ENCODE measurements at places on chromosomes 5 and 9.

DNA sequence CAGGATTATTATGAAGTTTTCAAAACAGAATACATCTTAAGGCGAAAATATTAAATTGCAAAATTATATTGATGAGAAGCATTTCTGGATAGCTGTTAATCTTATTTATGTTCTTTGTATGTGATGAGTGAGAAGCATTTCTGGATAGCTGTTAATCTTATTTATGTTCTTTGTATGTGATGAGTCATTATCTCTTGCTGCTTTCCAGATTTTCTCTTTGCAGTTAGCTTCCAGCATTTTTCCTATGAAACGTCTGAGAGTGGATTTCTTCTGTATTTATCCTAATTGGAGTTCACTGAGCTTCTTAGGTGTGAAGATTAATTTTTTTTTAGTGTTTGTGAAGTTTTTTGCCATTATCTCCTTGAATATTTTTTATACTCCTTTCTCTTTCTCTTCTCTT is 8.2 kb downstream of the TMEM232 start:
- H3K27me3 ChIP-seq: no peaks in the 10 kb centered on the region
- no peaks in the 10 kb centered on the region for H3K4me1 ChIP-seq
- H3K4me3 ChIP-seq: no peak overlapping the region
- no peak overlapping the region for H3K27ac ChIP-seq
- no peaks in the 10 kb centered on the region for H3K36me3 ChIP-seq
- DNase-seq: no peak

DNA sequence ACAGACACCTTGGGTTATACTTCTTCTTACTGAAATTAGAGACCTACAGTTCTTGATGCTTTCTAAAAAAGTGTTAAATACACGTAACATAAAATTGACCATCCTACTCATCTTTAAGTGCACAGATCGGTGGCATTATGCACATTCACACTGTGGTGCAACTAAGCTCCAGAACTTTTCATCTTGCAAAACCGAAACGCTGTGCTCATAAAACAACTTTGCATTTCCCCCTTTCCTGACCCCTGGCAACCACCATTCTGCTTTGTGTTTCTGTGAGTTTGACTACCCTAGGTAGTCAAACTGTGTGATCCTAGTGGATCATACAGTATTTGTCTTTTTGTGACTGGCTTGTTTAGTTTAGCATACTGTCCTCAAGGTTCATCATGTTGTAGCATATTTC is 3.9 kb downstream of the MVB12B start:
- H3K4me1 ChIP-seq: peaks cover 43% of the 10 kb centered on the region
- no peaks in the 10 kb centered on the region for H3K27me3 ChIP-seq
- H3K27ac ChIP-seq: no peak overlapping the region

GRCh38 chr9:134210908-134211810 is 46.8 kb upstream of the RNU6ATAC start:
- H3K27ac ChIP-seq: no peak overlapping the region
- H3K36me3 ChIP-seq: no peaks in the 10 kb centered on the region
- H3K4me1 ChIP-seq: no peaks in the 10 kb centered on the region
- no peaks in the 10 kb centered on the region for H3K27me3 ChIP-seq

GRCh38 chr5:111227226-111227782 is 3.1 kb downstream of the CAMK4 start:
- DNase-seq: no peak
- H3K4me3 ChIP-seq: peak overlapping the region; percentile 96
- H3K36me3 ChIP-seq: no peaks in the 10 kb centered on the region
- peak overlapping the region; percentile 79 for H3K27ac ChIP-seq
- no peaks in the 10 kb centered on the region for H3K27me3 ChIP-seq

DNA sequence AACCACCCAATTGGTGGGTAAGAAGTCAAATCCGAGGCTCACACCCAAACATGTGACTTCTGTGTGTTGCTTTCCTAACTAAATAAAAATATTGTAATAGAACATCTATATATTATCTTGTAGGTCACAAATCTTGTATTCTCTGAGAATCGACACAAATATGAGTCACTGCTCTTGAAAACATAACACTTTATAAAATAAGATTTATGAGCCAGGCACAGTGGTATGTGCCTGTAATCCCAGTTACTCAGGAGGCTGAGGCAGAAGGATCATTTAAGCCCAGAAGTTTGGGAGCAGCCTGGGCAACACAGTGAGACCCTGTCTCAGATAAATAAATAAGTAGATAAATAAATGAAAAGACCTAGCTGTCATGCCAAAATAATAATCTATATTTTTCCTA is 624.1 kb downstream of the ANXA1 start:
- H3K27me3 ChIP-seq: no peaks in the 10 kb centered on the region
- no peak overlapping the region for H3K4me3 ChIP-seq
- H3K4me1 ChIP-seq: no peaks in the 10 kb centered on the region
- no peak overlapping the region for H3K27ac ChIP-seq
- no peaks in the 10 kb centered on the region for H3K36me3 ChIP-seq

- no peaks in the 10 kb centered on the region for H3K36me3 ChIP-seq
- H3K27me3 ChIP-seq: peaks cover 9% of the 10 kb centered on the region
- no peak overlapping the region for H3K27ac ChIP-seq
- no peaks in the 10 kb centered on the region for H3K4me1 ChIP-seq
Measured at GRCh38 chr9:72207278-72207677, 58.0 kb downstream of the GDA start.

- DNase-seq: no peak
- no peak overlapping the region for H3K27ac ChIP-seq
- no peaks in the 10 kb centered on the region for H3K4me1 ChIP-seq
- no peak overlapping the region for H3K4me3 ChIP-seq
- H3K27me3 ChIP-seq: peaks cover 3% of the 10 kb centered on the region
Measured at GRCh38 chr9:138075496-138075895, 197.9 kb downstream of the CACNA1B start.

DNA sequence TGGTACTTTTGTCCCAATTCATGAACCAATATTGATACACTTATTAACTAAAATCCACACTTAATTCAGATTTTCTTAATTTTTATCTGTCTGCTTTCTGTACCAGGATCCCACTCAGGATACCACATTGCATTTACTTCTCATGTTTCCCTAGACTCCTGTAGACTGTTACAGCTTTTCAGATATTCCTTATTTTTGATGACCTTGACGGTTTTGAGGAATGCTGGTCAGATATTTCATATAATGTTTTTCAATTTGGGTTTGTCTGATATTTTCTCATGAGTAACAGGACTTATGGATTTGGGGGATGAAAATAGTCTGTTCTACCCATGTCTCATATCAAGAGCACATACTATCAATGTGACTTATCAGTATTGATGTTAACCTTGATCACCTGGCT is 37.4 kb downstream of the PLPPR1 start:
- no peaks in the 10 kb centered on the region for H3K36me3 ChIP-seq
- no peaks in the 10 kb centered on the region for H3K27me3 ChIP-seq

DNA sequence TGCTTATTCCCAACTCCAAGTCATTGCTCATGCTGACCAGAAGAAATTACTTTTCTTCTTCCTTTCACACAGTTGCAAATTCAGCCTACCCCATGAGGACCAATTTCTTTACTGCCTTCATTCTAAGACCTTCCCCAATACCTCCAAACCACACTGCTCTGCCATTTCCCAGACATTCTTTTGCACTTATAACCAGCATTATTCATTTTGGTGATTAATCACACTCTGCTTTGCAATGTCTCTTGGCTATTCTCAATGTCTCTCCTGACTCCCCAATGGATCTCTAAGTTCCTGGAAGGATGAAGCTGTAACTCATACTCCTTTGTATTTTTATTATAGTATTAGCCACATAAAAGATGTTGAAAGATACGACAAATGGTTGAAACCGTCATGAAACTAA is 105.7 kb upstream of the RANBP3L start:
- H3K27ac ChIP-seq: no peak overlapping the region
- H3K36me3 ChIP-seq: no peaks in the 10 kb centered on the region
- DNase-seq: no peak
- H3K4me3 ChIP-seq: no peak overlapping the region
- no peaks in the 10 kb centered on the region for H3K4me1 ChIP-seq

DNA sequence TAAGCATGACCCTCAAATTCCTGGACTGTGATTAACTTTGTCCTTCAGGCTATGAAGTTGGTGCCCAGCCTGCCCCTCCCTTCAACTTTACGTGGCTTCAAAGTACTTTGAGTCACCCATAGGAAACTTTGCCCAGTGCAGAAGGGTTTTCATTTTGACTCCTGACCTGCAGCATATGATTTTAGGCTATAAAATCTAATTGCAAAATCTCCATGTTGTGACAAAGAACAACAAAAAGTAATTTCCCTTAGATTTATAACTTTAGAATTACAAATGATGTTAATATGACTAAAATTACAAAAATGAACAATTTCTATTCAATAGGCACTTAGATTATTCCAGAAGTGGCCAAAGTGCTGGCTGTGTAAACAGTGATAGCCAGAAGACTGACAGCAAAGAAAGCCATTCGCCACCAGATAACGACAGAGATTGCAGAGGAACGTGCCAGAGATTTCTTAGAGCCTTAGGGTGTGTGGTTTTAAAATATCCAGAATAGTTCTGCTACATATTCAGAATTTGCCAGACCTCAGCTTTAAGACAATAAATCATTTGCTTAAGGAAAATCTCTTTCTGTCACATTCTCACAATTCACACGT is 197.4 kb downstream of the SEMA5A start:
- no peaks in the 10 kb centered on the region for H3K27me3 ChIP-seq
- H3K27ac ChIP-seq: no peak overlapping the region
- H3K36me3 ChIP-seq: no peaks in the 10 kb centered on the region
- DNase-seq: no peak

DNA sequence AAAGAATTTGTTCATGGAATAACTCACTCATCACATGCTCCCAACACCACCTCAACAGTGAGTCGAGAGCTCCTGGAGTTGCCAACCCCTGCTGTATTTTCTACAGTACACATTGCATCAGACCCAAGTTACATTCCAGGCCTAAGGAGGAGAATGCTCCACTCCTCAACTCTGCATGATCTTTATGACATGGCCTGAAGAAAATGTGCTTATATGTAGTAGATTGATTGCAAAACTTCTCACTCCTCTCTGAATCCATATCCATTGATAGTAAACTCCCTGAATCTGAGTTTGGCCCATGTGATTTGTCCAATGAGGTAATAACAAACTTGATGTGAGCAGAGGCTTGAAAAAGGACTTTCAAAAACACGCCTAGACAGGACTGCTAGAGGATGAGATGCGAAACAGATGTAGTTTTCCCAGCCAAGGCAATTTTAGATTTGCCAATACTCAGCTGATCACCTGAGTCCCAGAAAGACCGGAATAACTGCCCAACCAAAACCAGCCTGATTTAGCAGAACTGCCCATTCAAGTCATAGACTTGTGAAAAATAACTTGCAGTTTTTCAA is 29.0 kb upstream of the PAPPA start:
- H3K27me3 ChIP-seq: no peaks in the 10 kb centered on the region
- H3K4me1 ChIP-seq: no peaks in the 10 kb centered on the region
- no peaks in the 10 kb centered on the region for H3K36me3 ChIP-seq
- no peak overlapping the region for H3K27ac ChIP-seq
- DNase-seq: no peak
- no peak overlapping the region for H3K4me3 ChIP-seq

DNA sequence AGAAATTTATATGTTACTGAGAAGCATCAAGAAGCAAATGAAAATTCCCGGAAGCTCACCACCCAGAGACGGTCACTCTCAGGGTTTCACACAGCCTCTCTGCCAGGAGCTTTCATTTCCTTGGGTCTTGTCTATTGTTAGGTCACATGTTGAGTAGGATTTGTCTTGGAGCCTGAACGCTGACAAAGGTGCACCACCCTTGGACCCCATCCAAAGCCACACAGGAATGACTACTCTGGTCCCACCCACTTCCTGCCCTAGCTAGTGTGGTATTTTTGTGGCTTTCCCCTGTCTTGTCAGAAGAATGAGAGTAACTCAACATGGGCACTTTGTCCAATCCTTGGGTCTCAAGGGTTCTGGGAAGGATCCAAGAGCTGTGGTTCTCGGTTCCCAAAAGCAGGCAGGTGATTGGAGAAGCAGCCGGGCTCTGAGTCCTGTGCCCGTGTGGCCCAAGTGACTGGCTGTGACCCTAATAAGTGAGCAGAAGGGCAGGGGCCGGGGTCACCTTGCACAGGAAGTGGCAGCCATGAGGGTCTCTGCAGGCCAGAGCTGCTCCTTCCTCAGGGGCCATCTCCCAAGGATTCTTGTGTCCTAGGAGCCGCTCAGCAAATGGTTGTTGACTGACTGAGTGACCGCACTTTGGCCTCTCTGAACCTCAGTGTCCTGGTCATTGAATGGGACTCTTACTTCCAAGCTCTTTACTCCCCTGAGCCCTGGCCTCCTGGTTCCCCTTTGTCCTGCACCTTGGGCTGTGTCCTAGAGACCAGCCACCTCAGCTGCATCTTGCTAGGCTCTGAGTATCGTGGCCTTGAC is 6.9 kb downstream of the FGD3 start:
- peak overlapping the region; percentile 55 for H3K4me3 ChIP-seq
- no peaks in the 10 kb centered on the region for H3K27me3 ChIP-seq
- DNase-seq: peak; percentile 77
- no peaks in the 10 kb centered on the region for H3K36me3 ChIP-seq
- peak overlapping the region; percentile 67 for H3K27ac ChIP-seq

- DNase-seq: no peak
- no peaks in the 10 kb centered on the region for H3K4me1 ChIP-seq
- no peak overlapping the region for H3K27ac ChIP-seq
- peaks cover 3% of the 10 kb centered on the region for H3K27me3 ChIP-seq
- H3K36me3 ChIP-seq: no peaks in the 10 kb centered on the region
- no peak overlapping the region for H3K4me3 ChIP-seq
Measured at GRCh38 chr9:134575901-134576176, 65.8 kb upstream of the COL5A1 start.

GRCh38 chr5:39448506-39449128 is 23.8 kb upstream of the DAB2 start:
- DNase-seq: no peak
- H3K4me1 ChIP-seq: no peaks in the 10 kb centered on the region
- no peaks in the 10 kb centered on the region for H3K36me3 ChIP-seq
- H3K4me3 ChIP-seq: no peak overlapping the region

DNA sequence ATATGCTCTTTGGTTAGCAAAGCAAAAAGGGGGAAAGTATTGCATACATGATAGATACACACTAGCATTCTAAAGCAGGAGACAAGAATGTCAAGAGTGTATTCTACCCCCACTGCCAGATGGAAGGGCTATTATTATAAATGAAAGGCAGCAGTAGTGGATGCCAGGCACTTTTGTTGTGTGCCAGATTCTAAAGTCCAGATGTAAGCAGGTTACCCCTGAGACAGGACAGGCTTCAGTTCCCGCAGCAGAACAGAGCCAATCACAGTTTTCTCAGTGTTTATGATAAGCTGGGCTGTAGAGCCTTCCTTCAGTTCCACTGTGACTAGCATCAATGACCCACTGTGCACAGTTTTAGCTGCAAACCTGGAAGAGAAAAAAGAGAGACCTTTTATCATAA is 226.6 kb upstream of the TBCA start:
- no peaks in the 10 kb centered on the region for H3K4me1 ChIP-seq
- no peak overlapping the region for H3K4me3 ChIP-seq
- no peak for DNase-seq
- H3K36me3 ChIP-seq: peaks cover 5% of the 10 kb centered on the region

GRCh38 chr9:115015018-115015635 is 84.7 kb upstream of the TNFSF8 start:
- H3K36me3 ChIP-seq: no peaks in the 10 kb centered on the region
- H3K4me3 ChIP-seq: no peak overlapping the region
- H3K27me3 ChIP-seq: no peaks in the 10 kb centered on the region
